ENCODE measurements at places on chromosomes 7 and 10.

DNA sequence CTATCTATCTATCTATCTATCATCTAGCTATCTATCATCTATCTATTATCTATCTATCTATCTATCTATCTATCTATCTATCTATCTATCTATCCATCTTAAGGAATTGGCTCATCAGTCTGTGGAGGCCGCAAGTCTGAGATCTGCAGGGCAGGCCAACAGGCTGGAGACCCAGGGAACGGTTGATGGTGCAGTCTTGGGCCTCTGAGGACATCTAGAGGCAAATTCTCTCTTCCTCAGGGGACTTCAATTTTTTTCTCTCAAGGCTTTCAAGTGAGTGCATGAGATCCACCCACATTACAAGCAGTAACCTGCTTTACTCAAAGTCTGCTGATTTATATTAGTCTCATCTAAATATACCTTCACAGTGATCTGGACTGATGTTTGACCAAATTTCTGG lies 197.0 kb downstream of the GLRX3 start:
- DNase-seq: no peak

- no peak for DNase-seq
Observed at GRCh38 chr7:111333010-111333409, 229.3 kb downstream of the IMMP2L start.

- DNase-seq: no peak
Observed at GRCh38 chr10:89805599-89806013, 104.2 kb downstream of the KIF20B start.

DNA sequence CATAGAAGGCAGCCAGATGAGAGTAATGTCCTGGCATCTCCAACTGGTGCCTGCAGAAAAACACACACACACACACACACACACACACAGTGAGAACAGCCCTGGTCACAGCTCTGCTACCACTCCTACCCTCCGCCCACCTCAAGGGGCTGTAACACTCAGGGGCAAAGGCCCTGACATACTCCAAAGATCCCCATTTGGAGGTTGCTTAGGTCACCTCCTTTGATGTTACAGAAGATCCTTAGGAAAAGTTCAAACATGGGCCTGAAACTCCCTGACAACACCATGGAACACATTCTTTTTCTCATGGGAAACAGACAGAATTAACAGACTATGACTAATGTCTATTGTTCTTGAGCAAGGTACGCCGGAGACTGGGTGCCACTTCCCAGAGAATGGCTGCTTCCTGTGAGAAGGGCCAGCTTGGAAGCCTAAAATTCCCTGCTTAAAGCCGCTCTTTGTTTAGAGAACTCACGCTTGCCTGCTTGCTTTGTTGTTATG lies 27.7 kb downstream of the DENND11 start:
- DNase-seq: peak; percentile 77

- no peak for DNase-seq
Observed at GRCh38 chr7:157228864-157229422, 90.2 kb downstream of the UBE3C start.

GRCh38 chr7:39888171-39888853 lies 61.7 kb upstream of the CDK13 start:
- no peak for DNase-seq

GRCh38 chr7:156456503-156457115 lies 184.0 kb upstream of the RNF32 start:
- no peak for DNase-seq

GRCh38 chr7:900331-901040 lies 24.1 kb downstream of the GET4 start:
- DNase-seq: no peak

- no peak for DNase-seq
Observed at GRCh38 chr10:77518241-77518909, 119.2 kb downstream of the KCNMA1 start.

DNA sequence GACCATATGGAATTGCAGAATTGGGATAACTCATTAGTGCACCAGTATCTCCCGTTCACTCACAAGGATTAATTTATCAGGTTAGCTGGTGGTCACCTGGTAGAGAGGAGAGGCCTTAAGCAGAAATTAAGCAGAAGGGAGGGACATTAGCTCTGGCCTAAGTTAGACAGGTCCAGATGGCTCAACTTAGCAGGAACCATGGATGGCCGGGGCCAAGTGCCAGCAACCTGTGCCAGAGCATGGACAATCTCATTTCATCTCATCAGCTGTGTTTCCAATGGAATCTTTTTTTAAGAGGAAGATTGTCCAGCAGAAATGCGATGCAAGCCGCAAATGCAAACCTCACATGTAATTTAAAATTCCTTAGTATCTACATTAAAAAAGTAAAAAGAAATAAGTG lies 82.2 kb downstream of the JCAD start:
- no peak for DNase-seq

DNA sequence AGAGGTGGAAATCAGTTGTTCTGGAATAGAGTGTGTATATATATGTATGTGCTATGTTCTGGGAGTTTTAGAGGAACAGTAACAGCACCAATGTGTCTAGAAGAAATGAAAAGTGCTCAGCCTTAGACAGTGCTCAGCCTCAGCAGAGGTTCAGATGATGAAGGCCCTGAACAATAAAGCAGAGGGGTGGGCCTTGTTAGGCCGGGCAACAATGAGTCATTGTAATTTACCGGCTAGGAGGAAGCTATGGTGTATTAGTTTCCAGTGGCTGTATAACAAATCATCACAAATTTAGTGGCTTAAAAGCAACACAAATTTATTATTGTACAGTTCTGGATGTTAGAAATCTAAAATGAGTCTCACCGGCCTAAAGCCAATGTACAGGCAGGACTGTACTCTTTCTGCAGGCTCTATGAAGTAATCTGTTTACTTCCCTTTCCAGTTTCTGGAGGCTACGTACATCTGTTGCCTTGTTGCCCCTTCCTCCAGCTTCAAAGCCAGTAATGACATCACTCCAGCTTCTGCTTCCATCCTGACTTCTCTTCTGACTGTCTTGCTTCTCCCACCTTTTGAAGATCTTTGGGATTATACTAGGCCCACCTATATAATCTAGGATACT lies 84.6 kb downstream of the CH25H start:
- no peak for DNase-seq

- DNase-seq: no peak
Observed at GRCh38 chr7:135653340-135654080, 8.8 kb upstream of the STMP1 start.

DNA sequence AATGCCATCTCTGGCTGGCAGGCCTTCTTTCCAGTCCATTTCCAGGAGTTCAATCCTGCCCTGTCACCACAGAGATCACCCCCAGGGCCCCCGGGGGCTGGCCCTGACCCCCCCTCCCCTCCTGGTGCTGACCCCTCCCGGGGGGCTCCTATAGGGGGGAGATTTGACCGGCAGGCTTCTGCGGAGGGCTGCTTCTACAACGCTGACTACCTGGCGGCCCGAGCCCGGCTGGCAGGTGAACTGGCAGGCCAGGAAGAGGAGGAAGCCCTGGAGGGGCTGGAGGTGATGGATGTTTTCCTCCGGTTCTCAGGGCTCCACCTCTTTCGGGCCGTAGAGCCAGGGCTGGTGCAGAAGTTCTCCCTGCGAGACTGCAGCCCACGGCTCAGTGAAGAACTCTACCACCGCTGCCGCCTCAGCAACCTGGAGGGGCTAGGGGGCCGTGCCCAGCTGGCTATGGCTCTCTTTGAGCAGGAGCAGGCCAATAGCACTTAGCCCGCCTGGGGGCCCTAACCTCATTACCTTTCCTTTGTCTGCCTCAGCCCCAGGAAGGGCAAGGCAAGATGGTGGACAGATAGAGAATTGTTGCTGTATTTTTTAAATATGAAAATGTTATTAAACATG lies 6.0 kb downstream of the CHPF2 start:
- no peak for DNase-seq

GRCh38 chr10:21759232-21759631 lies 225.2 kb downstream of the MLLT10 start:
- no peak for DNase-seq

- DNase-seq: no peak
Observed at GRCh38 chr7:80027611-80028173, 106.9 kb upstream of the GNAI1 start.

DNA sequence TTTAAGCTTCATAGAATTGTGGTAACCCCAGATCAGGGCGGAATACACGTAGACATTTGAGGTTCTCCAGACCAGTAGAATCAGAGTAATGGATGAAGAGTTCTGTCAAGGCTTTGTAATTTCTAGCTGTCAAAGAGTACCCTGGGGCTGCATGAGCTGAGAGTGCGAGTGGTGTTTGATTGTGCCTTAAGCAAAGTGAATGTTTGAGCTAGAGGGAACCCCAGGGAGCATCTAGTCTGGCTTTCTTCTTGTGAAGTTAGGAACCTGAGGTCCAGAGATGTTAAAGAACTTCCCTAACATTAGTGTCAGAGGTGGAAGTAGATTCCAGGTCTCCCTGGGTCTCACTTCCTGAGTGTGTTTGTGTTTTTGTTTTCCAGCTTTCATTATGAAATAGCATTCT lies 212.3 kb upstream of the FZD1 start:
- DNase-seq: no peak

GRCh38 chr10:88507404-88507803 lies 75.7 kb downstream of the RNLS start:
- DNase-seq: no peak

- DNase-seq: no peak
Observed at GRCh38 chr10:131730771-131731497, 169.9 kb upstream of the PPP2R2D start.

DNA sequence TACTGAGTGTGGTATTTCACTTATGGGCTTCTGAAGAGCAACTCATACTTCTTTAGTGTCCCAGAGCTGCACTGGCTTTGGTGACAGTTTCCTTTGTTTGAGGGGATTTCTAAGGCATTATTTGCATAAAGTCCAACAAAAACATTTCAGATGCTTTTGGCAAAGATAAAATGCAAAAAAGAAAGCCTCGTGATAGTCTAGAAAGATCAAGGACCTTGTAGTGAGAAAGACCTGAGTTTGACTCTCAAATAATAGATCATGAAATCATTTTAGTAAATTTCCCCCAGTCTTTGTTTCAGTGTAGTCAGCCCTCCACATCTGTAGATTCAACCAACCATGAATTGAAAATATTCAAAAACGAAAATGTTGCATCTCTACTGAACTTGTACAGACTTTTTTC lies 107.4 kb downstream of the EEPD1 start:
- no peak for DNase-seq

- no peak for DNase-seq
Observed at GRCh38 chr7:44958645-44959344, 20.0 kb downstream of the MYO1G start.

GRCh38 chr7:79988653-79989052 lies 146.0 kb upstream of the GNAI1 start:
- no peak for DNase-seq

DNA sequence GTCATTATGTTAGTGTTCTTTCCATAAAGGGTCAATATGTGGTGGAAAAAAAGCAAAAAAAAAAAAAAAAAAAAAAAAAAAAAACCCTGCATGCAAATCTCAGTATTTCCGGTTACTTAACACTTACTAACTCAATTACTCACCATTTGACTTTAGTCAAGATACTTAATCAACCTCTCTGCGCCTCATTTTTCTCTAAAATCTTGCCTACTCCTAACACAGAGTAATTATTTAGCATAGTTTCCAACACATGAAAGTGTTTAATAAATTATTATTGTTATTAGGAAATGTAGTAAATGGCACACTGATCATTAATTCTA lies 27.8 kb downstream of the PPP1R3A start:
- no peak for DNase-seq

GRCh38 chr10:48404646-48405045 lies 98.2 kb downstream of the MAPK8 start:
- DNase-seq: no peak

DNA sequence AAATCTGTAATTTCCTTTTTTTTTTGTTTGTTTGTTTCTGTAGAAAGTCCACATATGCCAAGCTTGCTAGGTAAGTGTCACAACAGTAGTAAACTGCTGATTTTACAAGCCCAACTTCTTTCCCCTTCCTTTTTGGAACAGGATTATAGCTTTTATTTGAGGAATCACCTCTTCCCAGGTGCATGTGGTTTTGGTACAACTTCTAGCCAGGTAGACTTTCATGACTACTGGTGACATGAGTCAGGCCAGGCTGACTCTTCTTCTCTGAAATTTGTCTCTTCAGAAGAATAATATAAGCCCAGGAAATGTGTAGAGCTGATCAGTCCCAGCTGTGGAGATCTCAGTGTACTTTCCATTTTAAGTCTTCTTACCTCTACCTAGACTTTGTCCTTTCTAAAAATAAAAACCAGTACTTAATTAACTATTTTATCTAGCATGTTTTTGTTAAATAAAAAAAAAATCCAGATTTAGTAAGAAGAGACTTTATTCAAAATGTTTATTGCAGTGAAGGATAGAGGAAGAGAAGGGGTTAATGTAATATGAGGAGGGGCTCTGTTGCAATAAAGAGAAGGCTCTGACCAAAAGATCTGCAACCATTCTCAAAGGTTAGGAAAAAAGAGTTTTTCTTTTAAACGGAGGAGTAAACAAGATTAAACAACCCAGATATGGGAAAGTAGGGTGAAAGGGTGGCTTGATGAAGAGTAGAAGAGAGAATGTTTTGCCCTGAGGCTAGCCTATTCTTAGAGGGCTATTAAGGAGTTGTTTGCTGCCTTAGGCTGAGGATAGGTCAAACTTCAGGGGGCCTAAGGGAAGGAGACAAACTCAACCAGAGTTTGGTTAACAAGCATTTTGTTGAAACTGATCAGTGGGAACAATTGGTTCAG lies 664.2 kb downstream of the SORCS1 start:
- no peak for DNase-seq

GRCh38 chr10:97863808-97864207 lies 14.2 kb downstream of the GOLGA7B start:
- no peak for DNase-seq

DNA sequence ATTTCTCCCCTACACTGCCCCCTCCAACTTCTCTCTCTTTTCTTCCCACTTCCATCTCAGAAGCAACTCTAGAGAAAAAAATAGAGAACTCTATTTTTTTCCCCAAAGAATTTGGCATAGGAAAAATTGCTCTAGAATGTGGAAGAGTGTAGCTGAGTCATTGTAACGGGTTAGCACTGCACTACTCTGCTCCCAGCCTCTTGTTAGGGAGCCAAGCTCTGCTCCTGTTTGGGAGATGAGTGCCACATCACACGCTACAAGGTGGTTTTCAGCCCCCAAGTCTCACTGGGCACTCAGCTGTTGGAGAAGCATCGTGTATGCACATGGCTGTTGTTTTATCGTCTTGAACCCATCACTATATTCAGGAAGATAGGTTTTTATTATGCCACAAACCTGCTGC lies 136.4 kb downstream of the BMPER start:
- DNase-seq: no peak

DNA sequence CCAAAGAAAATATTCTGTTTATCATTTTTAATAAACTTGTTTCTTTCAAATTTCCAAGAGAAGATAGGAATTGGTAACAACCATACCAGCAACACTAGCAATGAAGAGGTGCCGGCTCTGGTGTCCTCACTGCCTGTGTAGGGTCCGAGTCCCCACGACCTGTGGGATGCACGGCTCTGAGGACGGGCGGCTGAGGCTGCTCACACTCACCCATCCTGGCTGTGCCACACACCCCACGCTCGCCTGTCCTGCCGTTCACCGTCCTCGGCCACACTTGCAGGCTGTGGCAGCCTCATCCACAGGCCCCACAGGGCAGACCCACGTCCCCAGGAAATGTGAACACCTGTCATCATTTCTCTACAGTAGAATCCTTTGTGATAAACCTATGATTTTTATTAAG lies 48.2 kb upstream of the DPYSL4 start:
- DNase-seq: no peak

- no peak for DNase-seq
Observed at GRCh38 chr7:105613611-105614330, 32.5 kb upstream of the EFCAB10 start.

- DNase-seq: no peak
Observed at GRCh38 chr10:120614680-120615079, 157.7 kb downstream of the PLPP4 start.

- peak; percentile 93 for DNase-seq
Observed at GRCh38 chr7:131164025-131164925, 163.4 kb upstream of the MKLN1 start.
